ENCODE measurements at places on chromosomes 2 and 18. TPM values are rescaled to one million over a fixed set of nuclear protein-coding genes. Genes with fewer than 3 reads are reported as not detected.

Gene SCN9A
- total RNA-seq = not detected

Gene PXDN
- 1.1 TPM for total RNA-seq

Gene ITPRIPL1
- 2.7 TPM for total RNA-seq

Gene PAX8
- 0.39 TPM for total RNA-seq

Gene RAD51AP2
- total RNA-seq = not detected

Gene CERKL
- total RNA-seq = 0.18 TPM

Gene C2orf78
- total RNA-seq = not detected

Gene ELOA2
- total RNA-seq = not detected

Gene MTCL1
- total RNA-seq = 1.9 TPM

Gene ZNF385B
- not detected for total RNA-seq

- no peaks in the 10 kb centered on the region for H3K36me3 ChIP-seq
- no peak for DNase-seq
- H3K4me1 ChIP-seq = no peaks in the 10 kb centered on the region
- peaks cover 13% of the 10 kb centered on the region for H3K27me3 ChIP-seq
Measured at GRCh38 chr2:88254437-88255091, 84.4 kb downstream of the THNSL2 start.

- peaks cover 41% of the 10 kb centered on the region for H3K27me3 ChIP-seq
- H3K4me1 ChIP-seq = peaks cover 18% of the 10 kb centered on the region
- no peak overlapping the region for H3K27ac ChIP-seq
- no peaks in the 10 kb centered on the region for H3K36me3 ChIP-seq
- no peak overlapping the region for H3K4me3 ChIP-seq
Measured at GRCh38 chr18:28175150-28175929, 1.6 kb downstream of the CDH2 start.

- H3K36me3 ChIP-seq = no peaks in the 10 kb centered on the region
- H3K4me3 ChIP-seq = no peak overlapping the region
- H3K4me1 ChIP-seq = no peaks in the 10 kb centered on the region
- no peak overlapping the region for H3K27ac ChIP-seq
- peaks cover 14% of the 10 kb centered on the region for H3K27me3 ChIP-seq
- DNase-seq = no peak
Measured at GRCh38 chr2:235328991-235329390, 164.9 kb upstream of the AGAP1 start.

DNA sequence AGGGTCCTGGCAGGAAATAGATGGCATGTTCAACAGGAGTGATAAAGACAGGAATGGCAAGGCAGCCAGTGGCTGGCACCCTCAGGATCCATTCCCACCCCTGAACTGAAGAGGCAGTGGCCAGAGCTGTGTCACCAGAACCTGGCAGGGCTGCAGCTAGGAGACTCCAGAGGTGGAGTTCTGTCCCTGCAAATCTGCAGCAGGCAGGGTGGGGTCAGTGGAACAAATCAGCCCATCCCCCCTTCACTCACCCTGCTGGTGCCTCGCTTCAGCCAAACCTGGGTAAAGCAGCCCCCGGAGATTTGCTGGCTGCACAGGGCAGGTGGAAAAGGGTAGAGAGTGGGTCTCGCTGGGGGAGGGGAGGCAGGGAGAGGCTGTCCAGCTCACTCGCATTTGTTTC, 12.7 kb downstream of the INPP5D start:
- peaks cover 45% of the 10 kb centered on the region for H3K4me1 ChIP-seq
- H3K27ac ChIP-seq = no peak overlapping the region
- H3K36me3 ChIP-seq = peaks cover 27% of the 10 kb centered on the region
- DNase-seq = no peak
- H3K27me3 ChIP-seq = no peaks in the 10 kb centered on the region
- H3K4me3 ChIP-seq = no peak overlapping the region

DNA sequence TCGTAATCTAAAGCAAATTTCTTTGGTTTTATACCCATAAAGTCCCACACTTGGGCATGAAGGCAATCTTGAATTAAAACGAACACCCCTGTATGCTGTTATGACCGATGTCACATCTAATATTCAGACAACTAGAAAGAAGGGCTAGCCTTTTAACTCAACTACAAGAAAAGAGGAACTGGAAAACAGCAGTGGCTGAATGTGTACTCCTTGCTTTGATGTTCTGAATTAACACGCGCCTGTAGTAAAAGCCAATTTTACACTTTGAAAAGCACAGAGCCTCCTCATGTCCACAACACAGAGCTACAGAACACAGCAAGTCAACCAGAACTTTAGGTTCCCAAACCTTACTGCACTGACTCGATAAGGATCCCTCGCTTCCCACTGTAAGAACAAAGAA, 147.6 kb downstream of the HDAC4 start:
- H3K4me1 ChIP-seq = peaks cover 51% of the 10 kb centered on the region
- peaks cover 7% of the 10 kb centered on the region for H3K36me3 ChIP-seq
- H3K4me3 ChIP-seq = peak overlapping the region; percentile 74

DNA sequence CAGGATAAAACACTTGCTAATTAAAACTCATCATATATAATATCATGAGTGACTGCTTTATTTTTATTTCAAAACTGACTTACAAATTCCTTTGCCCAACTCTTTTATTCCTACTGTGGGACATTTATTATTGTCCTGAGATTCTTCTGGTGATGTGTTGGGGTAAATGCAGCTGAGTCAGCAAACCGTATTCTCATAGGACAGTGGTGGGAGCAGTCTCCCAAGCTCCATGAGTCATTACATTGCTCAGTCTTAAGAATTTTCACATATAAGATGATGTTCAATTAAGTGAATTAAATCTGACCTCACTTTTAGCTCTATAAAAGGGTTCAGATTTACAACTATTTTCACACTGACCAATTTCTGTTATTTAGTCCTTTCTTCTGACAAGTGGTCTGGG, 1530.7 kb downstream of the LRP1B start:
- no peaks in the 10 kb centered on the region for H3K36me3 ChIP-seq
- no peaks in the 10 kb centered on the region for H3K27me3 ChIP-seq
- H3K4me1 ChIP-seq = no peaks in the 10 kb centered on the region
- no peak for DNase-seq
- no peak overlapping the region for H3K27ac ChIP-seq

DNA sequence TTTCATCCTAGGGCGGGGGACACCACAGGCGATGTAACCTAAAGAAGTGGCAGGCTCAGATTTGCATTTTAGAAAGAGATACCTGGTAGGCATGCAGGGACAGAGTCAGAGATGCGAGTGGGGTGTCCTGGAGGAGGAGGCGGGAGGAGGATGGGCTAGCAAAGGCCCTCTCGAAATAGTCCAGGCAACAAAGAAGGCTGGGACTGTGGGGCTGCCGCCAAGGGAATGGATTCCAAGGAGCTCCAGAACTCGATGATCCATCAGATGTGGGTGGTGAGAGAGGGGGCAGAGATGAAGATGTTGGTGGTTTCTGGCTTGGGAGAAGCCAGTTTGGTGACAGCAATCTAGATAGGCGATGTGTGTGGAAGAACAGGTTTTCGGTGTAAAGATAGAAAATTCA, 12.5 kb upstream of the INPP5D start:
- no peak overlapping the region for H3K4me3 ChIP-seq
- H3K27ac ChIP-seq = no peak overlapping the region
- DNase-seq = no peak
- no peaks in the 10 kb centered on the region for H3K4me1 ChIP-seq
- H3K36me3 ChIP-seq = no peaks in the 10 kb centered on the region

DNA sequence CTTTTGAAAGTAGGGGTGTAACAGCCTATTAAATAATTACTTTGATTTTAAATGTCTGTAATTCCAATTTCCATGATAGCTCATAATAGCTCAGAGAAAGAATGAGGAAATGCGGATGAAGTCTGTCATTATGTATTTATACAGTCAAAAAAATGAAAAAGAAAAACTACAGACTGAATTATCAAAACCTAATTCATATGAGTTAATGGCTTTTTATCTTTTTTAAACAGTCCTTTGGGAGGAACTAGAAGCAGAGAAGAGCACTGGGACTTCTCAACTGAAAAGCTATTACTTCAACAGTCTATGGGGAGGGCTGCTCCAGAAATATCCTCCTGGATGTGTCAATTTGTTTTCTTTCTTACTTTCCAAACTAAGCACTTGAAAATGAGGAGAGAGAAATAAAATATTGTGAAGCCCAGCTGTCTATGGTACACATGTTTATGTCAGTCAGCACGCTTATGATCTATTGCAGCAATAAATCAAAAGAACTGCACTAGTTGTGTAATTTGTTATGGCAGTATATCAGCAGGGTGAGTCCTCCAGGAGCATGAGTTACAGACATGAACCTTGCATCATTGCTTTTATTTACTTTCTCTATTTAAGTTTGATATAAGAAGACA, 1550.2 kb downstream of the LRP1B start:
- no peaks in the 10 kb centered on the region for H3K4me1 ChIP-seq
- no peak overlapping the region for H3K27ac ChIP-seq
- no peak for DNase-seq

GRCh38 chr18:420661-421246, 79.7 kb downstream of the COLEC12 start:
- no peaks in the 10 kb centered on the region for H3K4me1 ChIP-seq
- peaks cover 1% of the 10 kb centered on the region for H3K27me3 ChIP-seq
- no peak overlapping the region for H3K4me3 ChIP-seq
- no peak overlapping the region for H3K27ac ChIP-seq
- DNase-seq = no peak

- no peaks in the 10 kb centered on the region for H3K4me1 ChIP-seq
- peaks cover 4% of the 10 kb centered on the region for H3K36me3 ChIP-seq
- no peaks in the 10 kb centered on the region for H3K27me3 ChIP-seq
Measured at GRCh38 chr2:216236486-216236885, 127.3 kb downstream of the XRCC5 start.

- H3K36me3 ChIP-seq = no peaks in the 10 kb centered on the region
- H3K27ac ChIP-seq = peak overlapping the region; percentile 2
- H3K4me1 ChIP-seq = peaks cover 9% of the 10 kb centered on the region
Measured at GRCh38 chr2:64454386-64455332, 697 bp downstream of the LGALSL start.

DNA sequence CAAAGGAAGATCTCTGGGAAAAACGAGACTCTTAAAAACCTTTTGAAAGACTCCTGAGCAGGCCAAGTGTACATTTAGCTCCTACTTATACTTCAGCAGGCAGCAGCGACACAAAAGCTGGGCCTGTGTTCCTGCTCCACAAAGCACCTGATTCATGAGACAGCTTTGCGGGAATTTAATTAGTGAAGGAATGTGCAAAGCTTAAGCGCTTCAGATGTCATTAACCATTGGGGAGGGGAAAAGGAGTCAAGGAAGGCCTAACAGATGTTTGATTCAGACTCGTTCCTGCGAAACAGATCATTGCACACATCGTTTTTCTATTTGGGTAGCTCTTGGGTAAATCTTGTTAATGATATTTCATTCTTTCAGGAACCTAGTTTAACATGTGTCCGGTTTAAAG, 125.9 kb downstream of the MAIP1 start:
- no peak for DNase-seq
- H3K27ac ChIP-seq = no peak overlapping the region
- no peaks in the 10 kb centered on the region for H3K36me3 ChIP-seq

- H3K27ac ChIP-seq = no peak overlapping the region
- no peaks in the 10 kb centered on the region for H3K36me3 ChIP-seq
- DNase-seq = no peak
- H3K4me1 ChIP-seq = peaks cover 14% of the 10 kb centered on the region
- H3K4me3 ChIP-seq = no peak overlapping the region
Measured at GRCh38 chr18:46152436-46152807, 48.2 kb downstream of the HAUS1 start.

- H3K36me3 ChIP-seq = no peaks in the 10 kb centered on the region
- no peaks in the 10 kb centered on the region for H3K4me1 ChIP-seq
- no peak overlapping the region for H3K27ac ChIP-seq
- no peak for DNase-seq
Measured at GRCh38 chr2:109295781-109296117, 166.7 kb downstream of the SH3RF3 start.

GRCh38 chr2:64950226-64951160, 38.7 kb upstream of the SLC1A4 start:
- peaks cover 4% of the 10 kb centered on the region for H3K36me3 ChIP-seq
- H3K27ac ChIP-seq = no peak overlapping the region

DNA sequence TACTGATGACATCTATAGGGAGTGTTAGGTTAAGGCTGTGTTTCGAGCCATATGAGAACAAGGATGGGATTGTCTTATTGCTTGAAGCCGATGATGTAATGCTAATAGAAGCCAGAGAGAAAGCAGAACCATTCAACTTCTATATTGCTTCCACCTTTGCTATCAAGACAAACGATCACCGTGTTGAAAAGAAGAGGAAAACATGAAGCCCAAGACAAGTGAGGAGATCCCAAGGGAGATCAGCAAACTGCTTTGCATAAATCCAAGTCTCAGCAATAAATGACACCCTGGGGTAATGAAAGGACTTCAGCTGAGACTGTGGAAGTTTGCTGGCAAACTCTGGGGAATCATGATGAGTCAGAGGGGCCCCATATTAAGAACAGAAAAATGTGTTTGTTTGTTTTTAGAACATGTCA, 206.2 kb downstream of the NCKAP5 start:
- H3K4me1 ChIP-seq = no peaks in the 10 kb centered on the region
- DNase-seq = no peak
- H3K27me3 ChIP-seq = no peaks in the 10 kb centered on the region
- H3K27ac ChIP-seq = no peak overlapping the region

- H3K27ac ChIP-seq = no peak overlapping the region
- DNase-seq = no peak
- H3K36me3 ChIP-seq = no peaks in the 10 kb centered on the region
- H3K4me1 ChIP-seq = peaks cover 16% of the 10 kb centered on the region
- no peaks in the 10 kb centered on the region for H3K27me3 ChIP-seq
Measured at GRCh38 chr18:76392349-76392748, 102.7 kb downstream of the ZNF516 start.

DNA sequence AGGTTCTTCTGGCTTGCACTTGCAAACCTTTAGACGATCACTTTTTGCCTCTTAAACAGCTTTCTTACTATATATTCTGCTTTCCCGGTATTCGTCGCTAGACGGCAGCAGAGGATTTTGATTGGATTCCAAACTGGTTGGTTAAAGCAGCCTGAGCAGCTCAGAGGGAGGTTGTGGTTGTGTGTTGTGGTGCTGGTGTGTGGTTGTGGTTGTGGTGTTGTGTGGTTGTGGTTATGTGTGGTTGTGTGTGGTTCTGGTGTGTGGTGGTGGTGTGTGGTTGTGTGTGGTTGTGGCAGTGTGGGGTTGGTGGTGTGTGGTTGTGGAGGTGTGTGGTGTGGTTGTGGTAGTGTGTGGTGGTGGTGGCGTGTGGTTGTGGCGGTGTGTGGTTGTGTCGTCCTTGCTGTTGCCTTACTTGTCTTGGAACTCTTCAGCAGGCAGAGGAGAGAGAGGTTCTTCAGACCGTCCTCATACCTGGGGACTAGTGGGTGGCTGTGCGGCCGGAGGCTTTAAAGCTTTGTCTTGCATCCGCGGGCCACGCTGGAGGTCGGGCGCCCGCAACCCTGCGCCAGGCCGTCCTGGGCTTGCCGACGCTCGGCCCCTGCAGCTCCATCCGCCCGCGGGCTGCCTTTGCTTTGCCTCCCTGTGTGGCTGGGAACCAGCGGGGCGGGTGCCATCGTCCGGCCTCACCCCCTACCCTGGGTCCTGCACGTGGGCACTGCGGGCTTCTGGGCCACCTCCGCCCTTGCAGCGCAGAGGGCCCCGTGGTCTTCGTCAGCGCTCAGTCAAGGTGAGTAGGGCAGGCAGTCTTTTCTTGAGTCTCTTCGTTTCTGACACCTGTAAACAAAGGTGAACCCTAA, 190.8 kb downstream of the ARHGAP28 start:
- no peaks in the 10 kb centered on the region for H3K36me3 ChIP-seq
- H3K4me1 ChIP-seq = no peaks in the 10 kb centered on the region
- H3K4me3 ChIP-seq = no peak overlapping the region
- no peaks in the 10 kb centered on the region for H3K27me3 ChIP-seq
- no peak for DNase-seq

- no peaks in the 10 kb centered on the region for H3K36me3 ChIP-seq
- H3K4me3 ChIP-seq = no peak overlapping the region
- peaks cover 2% of the 10 kb centered on the region for H3K27me3 ChIP-seq
- H3K4me1 ChIP-seq = no peaks in the 10 kb centered on the region
- DNase-seq = no peak
Measured at GRCh38 chr2:29444150-29444549, 328.9 kb downstream of the CLIP4 start.

- H3K27me3 ChIP-seq = no peaks in the 10 kb centered on the region
- no peak for DNase-seq
- H3K4me1 ChIP-seq = no peaks in the 10 kb centered on the region
- no peak overlapping the region for H3K4me3 ChIP-seq
Measured at GRCh38 chr2:129862668-129863067, 116.8 kb upstream of the RAB6C start.
